ENCODE measurements at places on chromosomes 3 and 15. TPM values are rescaled to one million over a fixed set of nuclear protein-coding genes. Genes with fewer than 3 reads are reported as not detected.

The ISLR gene
- total RNA-seq, result 144 TPM

DNA sequence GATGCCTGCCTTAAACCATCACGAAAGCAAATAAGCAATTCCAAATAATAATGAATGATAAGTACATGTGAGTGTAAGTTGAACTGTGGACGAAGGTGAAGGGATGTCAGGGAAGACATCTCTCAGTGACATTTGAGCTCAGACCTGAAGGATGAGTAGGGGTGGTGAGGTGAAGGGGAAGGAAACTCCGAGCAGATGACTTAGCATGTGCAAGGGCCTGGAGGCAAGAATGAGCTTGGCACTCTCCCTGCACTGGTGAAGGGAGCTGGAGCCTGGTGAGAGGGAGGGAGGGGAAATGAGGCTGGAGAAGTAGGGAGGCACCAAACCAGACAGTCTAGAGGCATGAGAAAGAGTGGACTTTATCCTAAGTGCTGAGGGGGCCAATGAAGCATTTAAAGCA, 84.3 kb downstream of the MTHFS start:
- H3K4me1 ChIP-seq, result peaks cover 17% of the 10 kb centered on the region
- H3K36me3 ChIP-seq, result no peaks in the 10 kb centered on the region
- H3K27me3 ChIP-seq, result no peaks in the 10 kb centered on the region
- DNase-seq, result no peak
- no peak overlapping the region for H3K4me3 ChIP-seq
- H3K27ac ChIP-seq, result no peak overlapping the region

GRCh38 chr3:186742618-186743380, 25.6 kb downstream of the KNG1 start:
- H3K36me3 ChIP-seq, result no peaks in the 10 kb centered on the region
- H3K27ac ChIP-seq, result no peak overlapping the region
- no peak for DNase-seq
- no peaks in the 10 kb centered on the region for H3K4me1 ChIP-seq

DNA sequence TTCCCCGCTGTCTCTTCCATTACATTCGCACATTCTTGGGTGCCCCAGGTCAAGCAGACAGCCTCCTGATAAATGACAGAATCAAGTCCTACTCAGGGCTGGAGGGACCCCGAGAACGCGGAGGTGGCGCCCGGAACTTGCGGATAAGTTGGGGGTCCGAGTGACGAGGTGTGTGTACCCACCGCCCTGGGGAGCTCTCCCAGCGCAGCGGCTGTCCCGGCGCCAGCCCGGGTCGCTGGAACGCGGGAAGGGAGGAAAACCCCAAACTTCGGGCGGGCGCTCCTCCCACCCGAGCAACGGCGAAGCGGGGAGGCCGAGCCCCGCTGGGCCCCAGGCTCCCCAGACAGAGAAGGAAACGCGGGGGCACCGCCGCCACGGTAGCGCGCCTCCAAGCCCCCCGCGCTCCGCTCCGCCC, 550 bp downstream of the CLN6 start:
- H3K4me1 ChIP-seq, result peaks cover 25% of the 10 kb centered on the region
- peak overlapping the region; percentile 79 for H3K27ac ChIP-seq
- no peaks in the 10 kb centered on the region for H3K27me3 ChIP-seq
- DNase-seq, result no peak
- H3K4me3 ChIP-seq, result peak overlapping the region; percentile 66
- no peaks in the 10 kb centered on the region for H3K36me3 ChIP-seq

DNA sequence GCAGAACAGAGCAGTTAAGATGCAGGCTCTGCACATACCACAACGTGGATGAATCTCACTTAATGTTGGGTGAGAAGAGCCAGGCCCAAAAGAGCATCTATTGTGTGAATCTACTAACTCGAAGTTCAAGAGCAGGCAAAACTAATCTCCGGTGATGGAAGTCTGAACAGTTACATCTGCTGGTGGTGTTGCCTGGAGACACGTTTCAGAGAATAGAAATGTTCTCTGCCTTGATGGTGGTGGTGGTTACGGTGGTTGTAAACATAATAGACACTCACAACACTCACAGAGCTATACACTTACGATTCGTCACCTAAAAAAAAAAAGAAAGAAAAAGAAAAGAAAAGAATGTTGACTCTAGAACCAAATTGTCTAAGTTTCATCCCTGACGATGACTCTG, 86.8 kb downstream of the LIPC start:
- no peak overlapping the region for H3K27ac ChIP-seq
- H3K36me3 ChIP-seq, result no peaks in the 10 kb centered on the region
- H3K4me1 ChIP-seq, result peaks cover 21% of the 10 kb centered on the region
- H3K27me3 ChIP-seq, result no peaks in the 10 kb centered on the region
- no peak overlapping the region for H3K4me3 ChIP-seq
- no peak for DNase-seq

DNA sequence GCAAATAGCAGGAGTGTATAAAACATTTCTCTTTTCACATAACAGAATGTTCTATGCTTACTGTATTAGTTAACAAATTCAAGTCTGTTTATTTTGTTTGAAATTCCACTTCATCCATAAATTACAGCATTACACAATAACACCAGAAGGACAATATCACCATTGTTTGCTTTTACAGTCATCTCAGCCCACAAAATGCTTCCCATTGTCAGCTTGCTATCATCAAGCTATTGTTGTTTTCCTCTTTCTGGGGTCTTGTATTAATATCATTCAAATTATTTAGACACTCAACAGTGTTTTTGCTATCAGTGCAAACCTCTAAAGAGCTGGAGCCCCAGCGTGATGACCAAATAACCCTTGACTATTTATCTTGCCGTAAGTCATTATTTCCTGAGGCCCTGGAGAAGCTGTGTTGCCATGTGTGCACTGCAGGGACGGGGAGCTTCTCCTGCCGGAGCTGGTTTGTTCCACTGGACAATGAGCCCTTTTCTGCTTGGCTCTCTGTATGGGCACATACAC, 1.1 kb downstream of the SAMMSON start:
- H3K27ac ChIP-seq, result no peak overlapping the region
- H3K36me3 ChIP-seq, result no peaks in the 10 kb centered on the region
- DNase-seq, result no peak
- no peaks in the 10 kb centered on the region for H3K27me3 ChIP-seq
- H3K4me3 ChIP-seq, result no peak overlapping the region
- no peaks in the 10 kb centered on the region for H3K4me1 ChIP-seq

DNA sequence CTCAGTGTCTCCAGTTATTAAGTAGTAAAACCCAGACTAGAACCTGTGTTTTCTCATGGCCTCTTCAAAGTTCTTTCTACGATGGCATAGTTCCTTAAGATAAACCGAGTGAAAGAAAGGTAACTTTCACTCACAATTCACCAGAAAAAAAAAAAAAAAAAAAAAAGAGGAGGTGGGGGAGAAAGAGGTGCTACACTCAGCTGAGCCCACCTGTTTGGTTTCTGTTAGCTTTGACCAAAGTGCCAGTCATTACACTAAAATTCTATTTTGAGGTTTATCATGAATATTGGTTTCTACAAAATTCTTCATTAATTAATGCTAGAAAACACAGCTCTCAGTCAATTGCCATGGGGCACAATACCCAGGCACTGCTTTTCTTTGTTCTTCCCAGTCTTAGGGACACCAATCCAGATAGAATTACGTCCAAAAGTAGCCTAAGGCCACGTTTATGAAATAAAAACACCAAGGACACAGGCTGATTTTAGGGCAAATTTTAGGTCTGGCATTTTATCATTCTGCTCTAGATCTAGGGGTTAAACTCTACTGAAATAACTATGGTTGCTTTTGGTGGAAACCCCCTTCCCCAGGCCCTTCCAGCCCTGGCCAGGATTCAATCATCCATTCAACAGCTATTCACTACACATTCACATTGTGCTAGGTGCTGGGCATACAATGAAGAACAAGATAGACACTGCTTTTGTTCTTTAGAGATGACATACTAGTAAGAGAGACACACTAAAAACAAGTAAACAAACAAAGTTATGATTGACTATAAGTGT, 1097.8 kb downstream of the FHIT start:
- no peaks in the 10 kb centered on the region for H3K4me1 ChIP-seq
- no peaks in the 10 kb centered on the region for H3K27me3 ChIP-seq

The TGM4 gene
- not detected for total RNA-seq

The SERINC4 gene
- total RNA-seq, result not detected

DNA sequence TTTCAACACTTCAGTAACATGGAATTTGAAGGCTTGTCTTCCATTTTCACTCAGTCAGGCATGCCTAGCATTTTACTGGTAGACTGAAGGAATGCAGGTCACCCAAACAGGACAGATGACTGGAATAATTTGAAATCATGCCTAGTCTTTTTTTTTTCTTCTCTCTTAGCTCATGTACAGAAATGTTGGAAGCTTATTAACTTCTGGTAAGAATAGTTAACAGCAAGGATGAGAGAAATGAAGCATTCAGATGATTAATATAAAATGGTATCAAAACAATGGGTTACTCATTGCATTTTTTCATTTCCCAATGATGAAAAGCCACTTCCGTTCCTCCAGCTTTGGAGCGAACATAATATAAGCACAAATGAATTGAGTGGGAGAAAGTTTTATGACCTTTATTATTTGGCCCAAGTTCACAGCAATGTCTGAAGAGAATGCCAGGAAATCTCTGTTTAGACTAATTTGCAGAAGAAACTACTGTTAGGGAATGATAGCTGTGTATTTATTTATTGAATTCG, 431.6 kb upstream of the RASGRP1 start:
- H3K4me3 ChIP-seq, result no peak overlapping the region
- DNase-seq, result no peak
- H3K36me3 ChIP-seq, result no peaks in the 10 kb centered on the region

DNA sequence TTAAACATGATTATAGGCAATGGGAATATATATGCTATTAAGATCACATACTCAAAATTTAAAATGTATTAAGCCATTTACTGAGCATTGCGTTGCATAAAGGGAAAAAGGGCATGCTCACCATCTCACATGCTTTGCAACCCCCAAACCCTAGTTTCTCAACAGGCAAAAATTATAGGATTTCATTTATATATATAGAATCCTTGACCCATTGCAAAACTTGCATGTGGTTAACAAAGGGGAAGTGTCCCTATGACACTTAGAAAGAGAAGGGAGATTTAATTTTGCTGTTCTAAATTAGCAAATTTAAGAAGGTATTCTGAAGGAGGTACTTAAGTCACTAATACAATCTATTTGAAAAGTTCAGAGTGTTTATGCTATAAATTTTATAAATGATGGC, 837.8 kb downstream of the DIPK2A start:
- DNase-seq, result no peak
- no peak overlapping the region for H3K4me3 ChIP-seq
- H3K36me3 ChIP-seq, result no peaks in the 10 kb centered on the region
- no peak overlapping the region for H3K27ac ChIP-seq

- H3K27ac ChIP-seq, result no peak overlapping the region
- no peak for DNase-seq
- no peak overlapping the region for H3K4me3 ChIP-seq
- H3K27me3 ChIP-seq, result no peaks in the 10 kb centered on the region
- H3K4me1 ChIP-seq, result peaks cover 26% of the 10 kb centered on the region
These were observed 43.0 kb upstream of the UTS2B start for GRCh38 chr3:191373327-191373726.

DNA sequence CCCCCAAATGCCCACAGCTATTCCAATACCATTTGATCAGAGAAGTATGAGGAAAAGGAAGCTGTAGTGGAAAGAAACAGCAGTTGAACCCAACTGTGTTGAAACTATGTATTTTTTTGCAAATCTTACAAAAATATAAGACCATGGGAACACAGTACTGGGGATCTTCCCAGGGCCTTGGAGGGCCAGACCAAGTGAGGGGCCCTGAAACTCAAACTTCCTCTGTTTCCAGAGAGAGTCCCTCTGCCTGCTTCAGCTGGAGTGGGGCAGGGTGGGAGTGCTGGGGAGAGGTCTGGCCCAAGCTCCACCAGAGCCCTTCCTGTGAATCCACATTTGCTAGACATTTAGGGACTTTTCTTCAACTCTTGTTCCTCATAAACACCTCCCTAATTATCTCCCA, 263.9 kb downstream of the CHST2 start:
- H3K27ac ChIP-seq, result no peak overlapping the region
- no peaks in the 10 kb centered on the region for H3K4me1 ChIP-seq
- H3K27me3 ChIP-seq, result no peaks in the 10 kb centered on the region
- no peak for DNase-seq
- no peaks in the 10 kb centered on the region for H3K36me3 ChIP-seq
- no peak overlapping the region for H3K4me3 ChIP-seq

DNA sequence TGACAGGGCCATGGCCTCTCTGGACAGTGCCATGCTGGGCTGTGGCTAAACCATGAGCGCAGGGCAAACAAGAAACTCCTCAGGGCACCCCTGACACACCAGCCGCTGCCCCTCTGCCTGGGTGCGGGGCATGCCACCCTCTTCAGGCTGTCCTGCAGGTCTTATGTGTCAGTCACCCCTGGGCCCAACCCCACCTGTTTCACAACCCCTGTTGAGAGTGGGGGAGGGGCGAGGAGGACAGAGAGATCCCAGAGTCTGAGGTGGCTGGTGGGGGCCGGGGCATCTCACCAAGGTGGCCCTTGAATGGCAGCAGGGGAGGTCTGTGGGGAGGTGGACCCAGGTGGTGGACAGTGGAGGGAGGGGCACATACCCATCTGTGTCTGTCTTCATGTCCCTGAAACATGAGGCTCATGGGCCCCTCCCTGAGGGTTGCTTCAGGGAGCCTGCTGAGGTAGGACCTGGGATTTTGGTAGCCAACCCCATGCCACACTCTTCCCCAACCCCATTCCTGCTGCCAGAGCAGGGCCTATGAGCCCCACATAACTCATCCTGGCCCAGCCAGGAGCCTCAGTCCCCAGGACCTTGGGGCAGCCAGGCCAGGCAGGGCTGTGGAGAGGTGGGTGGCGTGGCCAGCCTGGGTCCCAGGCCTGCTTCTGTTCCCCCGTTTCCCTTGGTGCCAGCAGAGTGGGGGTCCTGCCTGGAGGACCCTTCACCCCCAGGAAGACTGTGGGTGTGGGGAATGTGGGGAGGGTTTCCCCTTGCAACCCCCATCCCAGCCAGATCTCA, 1.7 kb upstream of the STAB1 start:
- DNase-seq, result no peak
- H3K27ac ChIP-seq, result no peak overlapping the region
- H3K36me3 ChIP-seq, result peaks cover 39% of the 10 kb centered on the region
- peaks cover 26% of the 10 kb centered on the region for H3K4me1 ChIP-seq
- H3K27me3 ChIP-seq, result no peaks in the 10 kb centered on the region

DNA sequence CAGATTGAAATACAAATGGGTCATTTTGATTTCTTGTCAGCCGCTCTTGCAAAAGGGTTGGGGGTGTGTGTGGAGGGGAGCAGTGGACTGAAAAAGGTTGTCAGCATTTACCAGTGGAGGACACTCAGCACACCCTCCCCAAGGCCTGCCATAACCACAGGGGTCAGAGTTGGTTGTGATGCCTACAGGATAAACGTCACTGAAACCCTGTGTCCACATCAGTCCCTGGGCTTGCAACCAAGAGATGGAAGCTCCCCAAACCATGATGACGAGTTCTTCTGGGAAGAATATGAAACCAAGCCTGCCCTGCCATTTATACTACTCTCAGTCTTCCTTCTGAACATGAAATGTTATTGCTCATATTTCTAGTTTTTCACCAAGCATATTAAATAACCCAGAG, 54.0 kb upstream of the UMPS start:
- H3K4me3 ChIP-seq, result no peak overlapping the region
- no peak for DNase-seq
- no peaks in the 10 kb centered on the region for H3K4me1 ChIP-seq
- no peak overlapping the region for H3K27ac ChIP-seq

The CCR1 gene
- total RNA-seq, result 8.2 TPM

GRCh38 chr3:48662145-48662752, 437 bp downstream of the CELSR3 start:
- no peak for DNase-seq
- H3K4me1 ChIP-seq, result peaks cover 30% of the 10 kb centered on the region

GRCh38 chr3:159751146-159751545, 237.5 kb upstream of the IL12A start:
- H3K36me3 ChIP-seq, result no peaks in the 10 kb centered on the region
- H3K27me3 ChIP-seq, result no peaks in the 10 kb centered on the region
- H3K4me3 ChIP-seq, result no peak overlapping the region

GRCh38 chr3:149902498-149903139, 68.1 kb downstream of the PFN2 start:
- H3K27ac ChIP-seq, result no peak overlapping the region
- no peaks in the 10 kb centered on the region for H3K36me3 ChIP-seq
- no peak overlapping the region for H3K4me3 ChIP-seq
- no peaks in the 10 kb centered on the region for H3K27me3 ChIP-seq
